ENCODE measurements at places on chromosomes 4 and X. TPM values are rescaled to one million over a fixed set of nuclear protein-coding genes. Genes with fewer than 3 reads are reported as not detected.

The NRK gene
- 15.8 TPM for total RNA-seq

The CCDC110 gene
- not detected for total RNA-seq

The IL13RA1 gene
- 24.7 TPM for total RNA-seq

The RP2 gene
- total RNA-seq = 12.4 TPM

The EDA2R gene
- 3.2 TPM for total RNA-seq

The KLHL4 gene
- 0.50 TPM for total RNA-seq

The SH3RF1 gene
- 12.3 TPM for total RNA-seq

The KLF8 gene
- 0.59 TPM for total RNA-seq

The DDX53 gene
- total RNA-seq = not detected
